SK-N-SH treated with all-trans-retinoic acid at 6 μM for 48 hours (cell line): ENCODE measurements at places on chromosomes 5 and 9.

DNA sequence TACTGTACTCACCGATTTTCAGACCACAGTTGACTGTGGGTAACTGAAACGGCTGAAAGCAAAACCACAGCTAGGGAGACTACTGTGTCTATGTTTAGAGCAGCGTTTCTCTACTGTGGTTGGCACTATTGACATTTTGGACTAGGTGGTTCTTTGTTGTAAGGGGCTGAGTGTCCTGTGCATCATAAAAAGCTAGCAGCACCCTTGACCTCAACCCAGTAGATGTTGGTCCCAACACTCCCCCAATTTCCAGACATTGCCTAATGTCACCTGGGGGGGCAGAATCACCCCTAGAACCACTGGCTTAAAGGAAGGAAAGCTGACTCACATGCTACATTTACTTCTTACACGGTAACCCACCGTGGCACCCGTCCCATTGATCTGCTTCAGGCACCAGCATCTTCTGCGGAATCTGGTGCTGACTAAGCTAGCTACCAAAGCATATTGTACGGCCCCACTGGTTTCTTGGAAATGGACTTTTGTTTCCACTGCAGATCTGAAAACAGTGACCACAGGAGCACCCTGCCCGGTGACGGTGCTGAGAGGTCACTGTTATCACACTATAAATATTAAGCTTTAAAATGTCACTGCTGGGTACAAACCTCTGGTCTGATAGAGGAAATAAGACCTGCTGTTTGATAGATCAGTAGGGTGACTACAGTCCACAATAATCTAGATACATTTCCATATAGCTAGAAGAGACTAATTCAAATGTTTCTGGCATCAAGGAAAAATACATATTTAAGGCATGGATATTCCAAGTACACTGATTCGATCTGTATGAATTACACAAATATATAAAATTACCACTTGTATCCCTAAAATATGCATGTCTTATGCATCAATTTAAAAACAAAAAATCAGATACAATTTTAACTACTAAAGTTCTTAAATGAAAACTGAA lies 151.4 kb downstream of the HSD17B3 start:
- no peak for ATAC-seq

GRCh38 chr9:127867356-127868277 lies 9.9 kb downstream of the AK1 start:
- ATAC-seq, result no peak

DNA sequence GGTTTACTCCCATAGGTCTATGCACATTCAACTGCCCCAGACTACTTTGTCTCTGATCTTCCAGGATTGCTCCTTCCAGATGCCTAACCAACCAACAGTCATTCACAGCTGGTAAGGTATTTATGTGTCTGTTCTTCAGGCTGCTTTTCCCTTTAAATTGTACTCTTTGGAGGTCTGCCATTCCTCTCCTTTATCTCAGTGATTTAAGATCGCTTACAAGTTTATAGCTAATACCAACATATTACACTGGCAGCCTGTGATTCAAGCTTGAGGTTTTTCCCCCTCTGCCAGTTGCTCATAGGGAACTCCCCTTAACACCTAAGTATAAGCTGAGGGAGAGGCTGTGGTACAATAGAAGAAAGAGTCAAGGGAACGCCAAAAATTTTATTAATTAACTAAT lies 711.7 kb upstream of the EDIL3 start:
- ATAC-seq, result no peak

GRCh38 chr5:19767987-19768386 lies 220.0 kb downstream of the CDH18 start:
- ATAC-seq, result no peak

GRCh38 chr9:91817493-91818224 lies 132.4 kb downstream of the ROR2 start:
- ATAC-seq, result no peak

DNA sequence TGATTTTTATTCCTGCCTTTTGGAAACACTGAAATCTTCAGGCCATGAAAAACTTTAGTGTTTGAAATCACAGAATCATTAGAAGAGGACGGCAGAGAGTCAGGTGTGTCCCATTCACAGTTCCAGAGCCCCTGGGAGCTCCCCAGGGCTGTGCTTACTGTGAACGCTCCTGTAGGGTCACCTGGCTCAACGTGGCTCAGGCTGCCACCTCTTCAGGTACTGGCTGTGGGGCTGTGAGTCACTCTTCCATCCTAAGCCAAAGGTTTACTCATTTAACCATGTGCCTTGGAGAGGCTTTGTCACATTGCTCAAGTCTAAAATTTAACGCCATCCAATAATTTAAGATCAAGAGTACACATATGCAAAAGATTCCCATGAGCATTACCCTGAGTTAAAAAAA lies 50.2 kb upstream of the FSTL4 start:
- ATAC-seq, result no peak

DNA sequence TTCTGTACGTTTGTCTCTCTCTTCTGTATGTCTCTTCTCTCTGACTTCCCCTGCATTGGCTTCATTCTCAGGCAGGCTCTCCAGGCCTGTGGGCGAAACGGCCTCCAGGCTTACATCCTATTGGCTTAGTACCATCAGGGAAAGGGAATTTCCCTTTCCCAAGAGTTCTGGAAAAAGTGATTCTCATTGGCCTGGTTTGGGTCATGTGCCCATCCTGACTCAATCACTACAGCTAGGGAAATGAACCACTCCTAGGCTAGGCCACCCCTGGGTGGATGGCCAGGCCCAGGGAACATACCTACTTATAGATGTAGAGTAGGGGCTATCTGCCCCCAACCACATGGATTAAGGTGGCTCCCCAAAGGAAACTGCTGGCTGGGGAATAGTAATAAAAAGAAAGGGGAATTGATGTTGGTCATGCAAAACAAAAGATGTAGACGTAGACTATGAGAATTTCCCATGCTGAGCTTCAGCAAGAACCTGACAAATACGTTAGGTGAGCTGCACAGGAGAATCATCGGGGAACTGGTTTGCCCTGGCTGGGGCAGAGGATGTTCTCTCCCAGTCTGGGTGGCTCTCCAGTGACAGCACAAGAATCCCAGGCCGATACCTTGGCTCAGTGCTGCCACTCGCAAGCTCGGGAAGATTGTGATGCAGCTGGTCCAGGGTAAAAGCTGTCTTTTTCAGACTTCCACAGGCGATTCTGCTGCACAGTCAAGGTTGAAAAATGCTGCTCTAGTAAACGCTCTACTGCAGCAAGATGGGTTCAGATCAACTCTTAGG lies 3.7 kb upstream of the EGR1 start:
- ATAC-seq, result no peak

GRCh38 chr5:14417792-14418765 lies 163.5 kb upstream of the OTULINL start:
- peak; percentile 10 for ATAC-seq

DNA sequence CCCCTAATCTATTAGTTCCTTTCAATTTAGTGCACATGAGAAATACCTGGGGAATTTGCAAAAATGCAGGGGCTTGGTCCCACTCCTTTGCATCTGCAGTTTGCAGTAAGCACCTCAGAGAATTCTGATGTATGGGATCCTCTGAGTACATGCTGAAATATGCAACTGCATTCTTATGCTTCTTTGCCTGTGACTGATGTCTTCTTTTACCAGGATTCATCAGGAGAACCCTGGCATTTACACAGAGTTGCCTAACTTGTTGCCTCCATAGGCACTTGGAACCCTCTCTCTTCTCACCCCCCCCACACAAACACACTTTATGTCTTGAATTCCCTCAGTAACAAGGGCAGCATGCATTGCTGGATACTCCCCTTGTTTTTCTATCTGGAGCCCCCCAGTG lies 173.1 kb downstream of the KDM4C start:
- ATAC-seq, result peak; percentile 83

DNA sequence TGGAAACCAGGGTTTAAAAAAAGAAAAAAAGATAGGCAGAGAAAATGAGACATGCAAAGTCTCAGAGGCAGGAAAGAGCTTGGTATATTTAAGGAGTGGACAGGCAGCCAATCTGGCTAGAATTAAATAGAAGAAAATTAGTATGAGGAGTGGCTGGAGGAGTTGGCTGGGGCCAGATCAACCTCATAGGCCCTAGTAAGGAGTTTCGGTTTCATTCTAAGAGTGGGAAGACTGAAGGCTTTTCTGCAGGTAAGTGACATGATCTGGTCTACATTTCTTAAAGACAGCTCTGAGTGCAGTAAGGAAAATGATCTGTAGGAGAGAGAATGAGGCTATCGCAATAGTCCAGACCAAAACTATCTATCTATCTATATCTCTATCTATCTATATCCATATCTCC lies 27.5 kb downstream of the ADRB2 start:
- no peak for ATAC-seq

DNA sequence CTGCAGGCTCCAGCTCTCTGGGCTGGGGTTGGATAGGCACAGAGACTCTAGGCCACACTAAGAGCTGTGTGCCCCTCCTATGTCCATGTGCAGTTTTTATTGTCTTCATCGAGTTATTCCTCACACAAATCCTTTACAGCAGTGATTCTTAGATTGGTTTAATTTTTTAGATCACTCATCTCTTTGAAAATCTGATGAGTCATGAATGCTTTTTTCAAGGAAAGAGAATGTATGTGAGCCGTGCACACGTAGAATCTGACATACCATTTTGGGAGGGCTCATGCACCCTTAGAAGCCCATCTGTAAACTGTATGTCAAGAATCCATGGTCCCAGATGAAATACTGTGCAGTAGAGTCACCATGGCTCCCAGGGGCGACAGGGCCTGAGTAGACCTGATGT lies 100.7 kb upstream of the S1PR3 start:
- ATAC-seq, result no peak

GRCh38 chr5:14417276-14417730 lies 164.3 kb upstream of the OTULINL start:
- ATAC-seq, result peak; percentile 88

DNA sequence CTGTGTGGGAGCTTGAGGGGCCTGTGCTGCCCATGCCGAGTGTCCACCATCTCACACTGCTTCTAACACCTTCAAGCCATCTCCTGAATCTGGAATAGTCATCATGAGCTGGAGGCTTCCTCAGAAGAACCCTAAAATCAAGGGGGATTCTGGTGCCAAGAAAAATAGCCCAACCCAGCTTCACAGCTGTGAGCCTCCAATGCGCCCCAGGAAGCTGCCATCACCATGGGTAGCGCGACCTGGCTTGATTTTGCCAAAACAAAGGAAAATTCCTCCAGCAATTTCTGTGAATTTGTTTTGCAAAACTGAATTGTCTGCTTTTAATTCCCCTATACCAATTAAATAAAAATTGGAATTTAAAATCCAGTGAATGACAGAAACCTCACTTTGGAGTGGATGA lies 6.2 kb upstream of the TIFAB start:
- no peak for ATAC-seq

DNA sequence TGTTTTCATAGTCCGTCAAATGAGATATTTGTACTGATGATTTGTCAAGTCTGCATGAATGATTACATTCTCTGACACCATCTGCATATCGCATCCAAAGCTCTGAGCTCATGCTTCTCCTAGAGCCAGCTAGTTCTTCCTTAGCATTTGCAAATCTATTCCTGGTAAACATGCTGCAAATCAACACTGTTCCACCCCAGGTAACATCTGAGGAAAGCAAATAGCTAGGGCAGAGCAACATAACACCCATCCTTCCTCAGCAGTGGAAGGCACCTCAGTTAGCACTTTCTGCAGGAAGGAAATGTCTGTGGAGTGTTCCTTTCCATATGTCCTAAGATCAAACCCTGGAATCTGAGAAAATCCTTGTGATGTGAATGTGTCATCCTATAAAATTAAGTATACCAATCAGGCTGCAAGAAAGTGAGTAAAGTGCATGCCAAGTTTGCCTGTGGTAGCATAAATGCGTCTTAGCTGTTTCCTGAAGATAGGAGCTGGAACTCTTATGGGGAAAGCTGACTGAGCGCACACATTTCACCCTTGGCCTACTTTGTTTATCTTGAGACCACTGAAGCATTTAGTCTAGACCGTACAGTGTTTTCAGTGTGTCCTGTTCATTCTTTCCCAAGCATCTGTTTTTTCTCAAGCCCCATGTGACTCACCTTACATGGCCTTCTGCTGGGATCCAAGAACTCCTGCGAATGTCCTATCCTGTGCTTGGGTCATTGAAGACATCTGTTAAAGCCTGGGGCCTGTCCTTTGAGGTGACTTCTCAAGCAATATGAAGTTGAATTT lies 50.9 kb upstream of the STARD4 start:
- ATAC-seq, result peak; percentile 75

GRCh38 chr5:87298692-87299362 lies 31.1 kb downstream of the RASA1 start:
- no peak for ATAC-seq

- peak; percentile 58; the same call in 1 of the 3 replicates for ATAC-seq
Measured at GRCh38 chr5:92605591-92605990, 975.4 kb downstream of the NR2F1-AS1 start.

- no peak for ATAC-seq
Measured at GRCh38 chr5:165617491-165617890, 2112.1 kb downstream of the MAT2B start.

- ATAC-seq, result peak; percentile 46
Measured at GRCh38 chr5:132073231-132074013, at the start of gene CSF2. Gene CSF2, plus strand, starts transcription at chr5:132073789. Its CDS starts 35 bp downstream, at chr5:132073824.

DNA sequence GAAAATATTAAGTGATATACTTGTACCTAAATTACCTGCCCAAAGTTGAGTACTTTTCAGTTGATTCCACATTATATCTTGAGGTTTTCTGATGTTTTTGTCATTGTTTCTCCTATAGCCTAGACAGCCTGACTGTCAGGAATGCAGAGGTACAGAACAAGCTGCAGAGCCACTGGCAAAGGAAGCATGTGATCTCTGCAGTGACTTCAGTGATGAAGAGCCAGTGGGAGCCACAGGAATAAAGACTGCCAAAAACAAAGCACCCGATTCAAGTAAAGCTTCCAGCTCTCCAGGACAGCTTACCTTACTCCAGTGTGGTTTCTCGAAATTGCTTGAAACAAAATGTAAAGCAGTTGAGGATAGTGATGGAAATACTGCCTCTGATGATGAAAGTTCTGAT lies 96.3 kb downstream of the ERCC6L2 start:
- ATAC-seq, result no peak

GRCh38 chr5:129973716-129974426 lies 69.6 kb downstream of the CHSY3 start:
- ATAC-seq, result no peak

DNA sequence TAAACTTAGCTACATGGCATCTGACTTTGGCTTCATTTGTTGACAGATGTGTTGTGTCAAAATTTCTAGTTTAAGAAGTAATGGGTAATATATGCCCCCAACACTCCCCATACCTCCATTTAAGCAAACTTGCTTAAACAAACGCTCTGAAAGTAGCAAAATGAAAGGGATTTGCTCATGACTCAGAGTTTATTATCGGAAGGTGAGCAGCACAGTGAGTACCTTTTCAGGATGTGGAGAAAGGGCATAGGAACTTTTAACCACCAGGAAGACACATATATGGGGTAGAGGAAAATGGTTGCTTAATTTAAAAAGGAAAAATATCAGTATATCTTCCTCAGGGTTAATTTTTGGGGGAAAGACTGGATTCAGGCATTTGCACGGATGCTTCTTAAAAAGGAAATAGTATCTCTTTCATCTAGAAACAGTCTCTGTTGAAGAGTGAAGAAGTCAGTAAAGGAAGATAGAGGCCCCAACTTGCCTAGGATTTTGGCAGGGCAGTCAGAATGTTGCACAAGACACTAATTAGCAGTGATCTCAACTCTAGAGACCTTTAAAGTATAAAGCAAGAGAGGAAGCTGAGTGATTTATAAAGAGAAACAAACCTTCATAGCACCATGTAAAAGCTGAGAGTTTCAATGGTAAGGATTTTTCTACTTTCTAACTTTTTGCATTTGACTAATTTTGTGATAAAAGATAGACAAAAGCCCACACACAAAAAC lies 155.1 kb downstream of the TRIO start:
- ATAC-seq, result no peak

GRCh38 chr5:123512611-123513461 lies 859 bp downstream of the CSNK1G3 start:
- peak; percentile 20 for ATAC-seq

- ATAC-seq, result peak; percentile 50
Measured at GRCh38 chr9:133715866-133716563, 22.1 kb downstream of the SARDH start.

GRCh38 chr9:70438341-70438928 lies 24.0 kb upstream of the KLF9 start:
- ATAC-seq, result peak; percentile 61
